Ecto neural progenitor cell (in vitro differentiated cells): ENCODE measurements at places on chromosomes 12 and 14.

DNA sequence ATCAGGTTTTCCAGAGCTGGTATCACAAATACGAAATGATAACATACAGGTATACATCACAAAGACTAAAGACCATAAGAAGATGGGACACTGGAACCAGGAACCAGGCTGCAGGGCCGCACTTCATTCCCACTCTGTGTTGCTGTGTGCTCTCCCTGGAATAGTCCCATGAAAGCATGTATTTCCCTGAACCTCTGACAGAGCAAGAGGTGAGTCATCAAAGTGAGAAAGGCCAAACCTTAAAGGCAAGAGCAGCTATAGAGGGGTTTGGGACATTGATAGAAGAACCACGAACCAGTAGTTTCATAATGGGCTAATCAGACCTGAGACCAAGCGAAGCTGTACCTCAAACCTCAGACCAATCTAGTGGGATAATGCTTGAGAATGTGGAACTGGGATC, 283.0 kb upstream of the PRKD1 start:
- no peak for DNase-seq

- no peak for DNase-seq
Observed at GRCh38 chr14:102796661-102797190, 19.5 kb downstream of the TRAF3 start.

- no peak for DNase-seq
Observed at GRCh38 chr14:68286667-68287066, 467.1 kb downstream of the RAD51B start.

GRCh38 chr14:60573943-60574495, 65.1 kb downstream of the SIX6 start:
- no peak for DNase-seq

DNA sequence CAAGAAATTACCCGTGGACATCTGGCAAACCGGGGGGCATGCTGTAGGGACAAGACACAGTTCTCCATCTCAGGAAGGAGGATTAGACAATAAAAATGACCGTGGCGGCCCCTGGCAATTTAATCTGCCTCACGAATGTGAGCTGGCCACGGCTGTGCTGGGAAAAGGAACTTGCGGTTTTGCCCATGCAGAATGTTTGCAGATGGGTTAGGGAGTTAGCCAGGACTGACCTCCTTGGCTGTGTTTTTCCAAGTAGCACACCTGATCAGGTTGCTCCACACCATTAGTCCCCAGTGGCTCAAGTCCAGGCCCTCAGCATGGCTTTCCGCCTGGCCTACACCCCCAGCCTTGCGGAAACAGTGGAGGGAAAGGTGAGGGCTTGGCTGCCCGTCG, 20.8 kb downstream of the TPCN1 start:
- no peak for DNase-seq

GRCh38 chr14:31261859-31262731, 54.5 kb upstream of the HECTD1 start:
- DNase-seq: peak; percentile 48
